GM12865 (cell line): ENCODE measurements at places on chromosomes 2 and 18.

DNA sequence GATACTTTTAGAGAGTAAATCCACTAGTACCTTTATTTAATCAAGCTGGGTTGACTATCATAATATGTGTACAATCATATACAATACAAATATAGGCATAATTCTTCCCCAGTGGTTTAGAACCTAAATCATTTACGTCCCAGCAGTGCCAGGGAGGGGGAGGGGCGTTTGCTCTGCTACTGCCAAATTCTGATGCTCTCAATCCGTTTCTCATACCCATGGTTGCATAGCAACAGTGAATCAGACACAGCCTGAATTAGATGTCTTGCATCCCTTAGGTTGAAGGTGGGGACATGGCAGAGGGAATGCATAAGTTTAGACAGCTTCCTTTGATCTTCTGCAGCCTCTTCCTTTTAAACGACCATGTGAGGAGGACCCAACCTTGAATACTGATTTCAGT lies 135.4 kb downstream of the ABCA12 start:
- peak; percentile 20 for DNase-seq

DNA sequence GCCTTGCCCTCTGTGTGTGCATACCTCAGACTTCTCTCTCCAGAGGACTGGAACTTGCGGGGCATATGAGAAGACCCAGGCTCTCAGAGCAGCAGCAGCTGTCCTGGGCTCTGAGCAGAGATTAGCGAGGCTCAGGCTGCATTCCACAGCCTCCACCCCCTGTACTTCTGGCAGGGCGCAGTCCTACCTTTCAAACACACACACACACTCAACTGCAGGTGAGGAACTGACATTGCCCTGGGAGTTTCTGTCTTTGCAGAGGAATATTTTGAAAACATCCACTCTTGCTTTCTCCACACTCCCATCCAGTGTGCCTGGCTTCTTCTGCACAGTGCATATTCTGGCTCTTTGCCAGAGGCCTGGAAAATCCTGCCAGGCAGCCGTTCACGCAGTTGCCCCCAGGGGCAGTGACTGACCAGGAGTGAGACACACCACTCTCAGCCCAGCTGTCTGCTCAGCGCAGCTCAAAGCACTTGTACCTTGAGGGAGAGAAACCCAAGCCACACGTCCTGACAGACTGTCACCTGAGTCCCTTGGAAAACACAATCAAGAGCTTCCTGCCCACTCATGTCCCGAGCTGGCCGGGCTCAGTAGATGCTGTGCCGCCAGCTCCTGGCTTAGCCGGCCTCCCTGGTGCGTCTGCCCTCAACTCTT lies 460.8 kb downstream of the RNF144A start:
- DNase-seq = no peak

- DNase-seq = no peak
Observed at GRCh38 chr2:217071416-217071815, 211.6 kb upstream of the TNP1 start.

GRCh38 chr2:137837830-137838229 lies 126.4 kb upstream of the HNMT start:
- DNase-seq = no peak

GRCh38 chr2:38446418-38446817 lies 69.3 kb upstream of the ATL2 start:
- DNase-seq = no peak

DNA sequence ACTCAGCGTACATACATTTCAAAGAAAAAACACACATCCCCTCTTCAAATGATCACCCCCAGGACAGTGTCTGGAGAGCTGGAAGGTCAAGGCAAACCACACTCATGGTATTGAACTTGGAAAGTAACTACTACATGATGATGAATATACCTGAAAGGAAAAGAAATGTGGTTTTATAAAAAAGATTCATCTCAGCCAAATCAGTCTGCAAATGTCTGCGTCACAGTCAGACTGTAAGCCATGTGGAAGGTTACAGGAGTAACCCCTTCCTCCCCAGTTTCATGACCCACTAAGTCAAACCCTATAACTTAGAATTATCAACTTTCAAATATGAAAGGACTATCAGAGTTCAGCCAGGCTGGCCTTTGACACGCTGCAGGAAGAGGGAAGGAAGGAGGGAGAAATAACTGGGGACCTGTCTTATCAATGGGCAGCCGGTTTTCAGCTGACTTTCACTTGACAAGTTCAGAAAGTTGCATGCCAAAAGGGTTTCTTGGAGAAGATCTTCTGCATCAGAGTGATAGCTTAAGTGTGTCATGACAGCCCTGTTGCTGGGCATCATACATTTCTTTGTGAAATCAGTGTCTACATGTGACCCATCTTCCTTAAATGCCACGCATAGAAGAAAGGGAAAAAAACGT lies 7.0 kb upstream of the BMP10 start:
- DNase-seq = no peak

DNA sequence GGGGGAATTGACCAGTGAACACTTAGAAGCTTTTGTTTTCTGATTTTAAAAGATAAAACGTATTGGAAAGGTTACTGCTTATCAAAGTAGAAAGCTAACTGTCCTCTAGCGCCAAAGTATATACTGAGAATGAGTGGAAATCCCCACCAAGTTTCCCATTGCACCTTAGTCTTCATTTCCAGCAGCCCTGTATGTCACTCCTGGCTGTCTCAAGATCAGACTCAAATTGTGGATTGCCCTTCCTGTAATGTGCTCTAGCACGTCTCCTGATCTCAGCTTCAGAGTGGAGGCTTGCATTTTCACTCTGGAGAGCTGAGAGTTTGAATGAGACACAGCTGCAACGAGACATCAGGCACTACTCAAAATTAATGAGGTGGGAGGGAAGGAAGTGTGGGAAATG lies 26.6 kb downstream of the MFF start:
- peak; percentile 59 for DNase-seq

DNA sequence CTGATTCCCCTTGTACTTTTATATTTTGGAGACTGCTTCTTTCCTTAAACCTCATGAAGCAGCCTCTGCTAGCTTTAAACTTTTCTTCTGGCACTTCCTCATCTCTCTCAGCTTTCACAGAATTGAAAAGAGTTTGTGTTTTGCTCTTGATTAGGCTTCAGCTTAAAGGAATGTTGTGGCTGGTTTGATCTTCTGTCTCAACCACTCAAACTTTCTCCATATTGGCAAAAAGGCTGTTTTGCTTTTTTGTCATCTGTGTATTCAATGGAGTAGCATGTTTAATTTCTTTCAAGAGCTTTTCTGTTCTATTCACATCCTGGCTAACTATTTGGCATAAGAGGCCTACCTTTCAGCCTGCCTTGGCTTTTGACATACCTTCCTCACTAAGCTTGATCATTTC lies 36.3 kb upstream of the MSTN start:
- no peak for DNase-seq

- peak; percentile 60 for DNase-seq
Observed at GRCh38 chr2:55431982-55432627, 12.4 kb upstream of the CCDC88A start.

GRCh38 chr2:12787891-12788801 lies 71.4 kb downstream of the TRIB2 start:
- DNase-seq = no peak

- DNase-seq = peak; percentile 18
Observed at GRCh38 chr2:2057125-2057721, 273.9 kb downstream of the MYT1L start.

GRCh38 chr2:120770176-120770575 lies 34.5 kb downstream of the GLI2 start:
- DNase-seq = no peak

- no peak for DNase-seq
Observed at GRCh38 chr2:215361211-215361875, 49.5 kb downstream of the ATIC start.

- no peak for DNase-seq
Observed at GRCh38 chr2:190334479-190335224, 8.7 kb upstream of the INPP1 start.

DNA sequence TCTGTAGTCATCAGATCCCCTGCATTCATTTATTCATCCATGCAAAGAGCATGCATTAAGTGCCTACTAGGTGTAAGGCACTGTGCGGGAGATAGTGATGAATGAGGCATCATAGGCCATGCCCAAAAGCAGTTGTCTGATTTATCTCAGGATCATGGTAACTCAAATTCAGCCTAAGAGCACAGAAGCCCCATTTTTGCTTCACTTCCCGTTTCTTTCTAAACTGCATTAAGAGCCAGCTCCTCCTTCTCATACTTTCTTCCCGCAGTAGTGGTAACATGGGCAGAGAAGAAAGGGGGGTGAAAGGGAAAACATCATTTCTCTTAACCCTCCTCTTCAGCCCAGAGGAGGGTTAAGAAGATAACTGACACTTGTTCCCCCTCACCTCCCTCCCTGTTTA lies 2.9 kb downstream of the GPR45 start:
- DNase-seq = no peak

DNA sequence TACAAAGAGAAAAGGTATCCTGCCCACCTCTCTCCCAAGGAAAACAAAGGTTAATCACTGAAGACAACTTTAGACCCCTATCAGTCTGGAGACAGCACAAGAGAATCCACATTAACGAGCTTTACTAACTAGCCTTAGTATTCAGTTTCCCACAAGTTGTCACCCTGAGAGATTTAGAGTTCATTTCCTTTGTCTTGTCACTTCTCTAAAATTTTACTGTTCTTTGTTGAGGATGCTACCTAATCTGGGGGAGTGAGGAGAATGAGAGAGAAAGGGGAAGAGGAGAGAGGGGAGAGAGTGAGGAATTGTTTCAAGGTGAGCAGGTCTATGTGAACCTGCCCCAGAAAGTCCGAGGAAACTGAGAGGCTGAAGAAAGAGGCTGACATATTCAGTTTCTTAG lies 28.4 kb downstream of the C2orf76 start:
- no peak for DNase-seq
